ENCODE measurements at places on chromosomes 5 and 9. TPM values are rescaled to one million over a fixed set of nuclear protein-coding genes. Genes with fewer than 3 reads are reported as not detected.

Gene FAM81B
- total RNA-seq, result not detected

Gene DDX4
- 0.28 TPM for total RNA-seq

Gene ZBED3
- total RNA-seq, result 0.28 TPM

Gene FSTL4
- total RNA-seq, result not detected

Gene TRIM36
- total RNA-seq, result 0.56 TPM

Gene SLC45A2
- total RNA-seq, result not detected

Gene TAS2R1
- 0.28 TPM for total RNA-seq
